ENCODE measurements at places on chromosomes 11 and 22.

GRCh38 chr11:2775083-2775625, 75.4 kb upstream of the KCNQ1OT1 start:
- peak; percentile 55 for DNase-seq

DNA sequence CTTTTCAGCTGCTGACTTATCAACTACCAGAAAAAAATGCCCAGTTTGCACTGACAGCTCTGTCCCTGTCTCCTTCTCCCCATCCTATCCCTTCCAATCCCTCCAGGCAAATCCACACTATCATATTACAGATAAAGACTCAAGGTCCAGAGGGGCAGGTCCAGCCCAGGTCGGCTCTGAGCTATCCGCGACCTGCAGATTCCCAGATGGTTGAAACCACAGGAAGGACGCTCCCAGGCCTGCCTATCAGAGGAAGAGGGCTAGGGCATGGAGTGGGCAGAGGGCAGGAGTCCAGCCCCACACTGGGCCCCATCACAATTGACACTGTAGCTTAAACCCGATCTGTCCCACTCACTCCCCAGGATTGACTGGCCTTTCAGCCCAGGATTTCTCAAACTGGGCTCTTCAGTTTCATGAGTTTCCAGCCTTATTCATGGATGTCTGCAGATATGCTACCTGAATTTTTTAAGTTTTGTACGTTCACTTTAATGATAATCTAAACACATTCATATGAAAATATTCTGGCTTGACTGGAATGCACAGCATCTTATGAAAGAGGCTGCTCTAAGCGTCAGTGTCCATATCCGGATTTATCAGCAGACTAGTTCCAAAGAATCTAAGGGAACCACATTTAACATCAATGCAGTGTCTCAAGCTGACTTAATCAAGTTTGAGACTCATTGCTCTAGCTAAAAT, 16.4 kb upstream of the FCHSD2 start:
- no peak for DNase-seq

- peak; percentile 52 for DNase-seq
Measured at GRCh38 chr22:41280065-41280464, 5.9 kb downstream of the RANGAP1 start.

DNA sequence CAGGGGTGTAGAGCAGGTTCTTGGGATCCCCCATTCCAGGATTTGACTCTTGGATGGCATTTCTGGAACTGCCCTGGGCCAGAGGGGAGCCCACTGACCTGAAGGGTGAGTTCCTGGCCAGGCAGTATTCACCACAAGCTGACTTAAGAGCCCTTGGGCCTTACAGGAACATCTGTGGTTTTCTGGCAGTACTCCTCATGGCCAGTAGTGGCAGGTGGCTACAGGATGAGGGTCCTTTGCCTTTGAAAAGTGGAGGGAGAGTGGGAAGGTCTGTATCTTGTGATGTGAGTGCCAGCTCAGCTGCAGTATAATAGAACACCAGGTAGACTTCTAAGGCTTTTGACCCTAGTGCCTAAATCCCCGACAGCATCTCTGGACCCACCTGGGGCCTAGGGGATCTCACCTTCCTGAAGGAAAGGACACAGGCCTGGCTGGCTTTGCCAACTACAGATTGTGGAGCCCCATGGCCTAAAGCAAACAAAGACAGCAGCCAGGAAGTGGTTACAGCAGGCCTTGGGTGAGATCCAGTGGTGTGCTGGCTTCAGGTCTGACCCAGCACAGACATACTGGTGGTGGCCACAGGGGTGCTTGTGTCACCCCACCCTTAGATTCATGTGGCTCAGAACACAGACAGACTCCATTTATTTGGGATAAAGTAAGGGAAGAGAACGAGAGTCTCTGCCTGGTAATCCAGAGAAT, 9.0 kb downstream of the OR51S1 start:
- DNase-seq: no peak

GRCh38 chr11:119461229-119461963, 38.4 kb upstream of the THY1 start:
- DNase-seq: no peak

GRCh38 chr11:92136797-92137196, 87.8 kb upstream of the FAT3 start:
- no peak for DNase-seq

GRCh38 chr11:71433648-71434450, 14.3 kb downstream of the DHCR7 start:
- DNase-seq: no peak

- no peak for DNase-seq
Measured at GRCh38 chr11:105790840-105791239, 181.0 kb downstream of the GRIA4 start.

DNA sequence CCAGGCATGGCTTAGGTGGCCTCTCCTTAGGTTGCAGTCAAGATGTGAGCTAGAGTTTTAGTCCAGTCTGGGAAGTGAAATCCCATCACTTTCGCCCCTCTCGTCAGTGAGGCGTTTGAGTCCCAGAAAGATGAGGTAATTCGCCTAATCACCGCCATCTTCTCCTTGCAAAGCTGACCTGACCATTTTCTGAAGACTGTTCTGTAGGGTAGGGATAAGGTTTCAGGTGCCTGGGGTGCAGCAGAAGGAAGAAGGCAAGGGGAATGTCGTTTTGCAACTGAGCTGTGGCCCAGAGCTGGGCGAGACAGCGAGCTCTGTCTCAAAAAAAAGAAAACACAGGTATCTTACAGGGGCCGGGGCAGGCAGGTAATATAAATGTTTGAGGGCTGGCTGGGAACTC, 61.7 kb upstream of the CECR2 start:
- no peak for DNase-seq

DNA sequence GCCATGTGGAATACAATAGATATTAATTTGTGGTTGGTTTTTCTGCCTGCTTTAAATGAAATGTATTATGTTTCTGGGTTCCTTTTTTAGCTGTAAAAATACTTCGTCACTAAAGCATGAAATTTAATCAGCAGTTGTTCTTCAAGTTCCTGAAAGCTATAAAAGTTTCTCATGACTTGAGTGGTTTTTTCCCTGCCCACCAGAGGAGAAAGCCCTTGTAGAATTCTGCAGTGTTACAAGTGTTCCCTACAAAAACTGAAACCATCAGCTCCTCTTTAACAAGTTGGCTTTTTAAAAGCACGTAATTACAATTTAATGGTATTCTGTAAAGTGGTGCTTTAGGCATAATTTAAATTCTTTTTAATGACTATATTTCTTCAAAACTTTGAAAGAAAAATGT, 56.2 kb downstream of the PANX1 start:
- DNase-seq: peak; percentile 72

GRCh38 chr11:34604145-34604544, 16.7 kb upstream of the EHF start:
- no peak for DNase-seq

- no peak for DNase-seq
Measured at GRCh38 chr11:26593691-26594090, 21.6 kb upstream of the MUC15 start.

- no peak for DNase-seq
Measured at GRCh38 chr11:83159902-83160865, 3.3 kb downstream of the PCF11 start.

GRCh38 chr22:50401907-50402306, 58.8 kb downstream of the PPP6R2 start:
- no peak for DNase-seq

DNA sequence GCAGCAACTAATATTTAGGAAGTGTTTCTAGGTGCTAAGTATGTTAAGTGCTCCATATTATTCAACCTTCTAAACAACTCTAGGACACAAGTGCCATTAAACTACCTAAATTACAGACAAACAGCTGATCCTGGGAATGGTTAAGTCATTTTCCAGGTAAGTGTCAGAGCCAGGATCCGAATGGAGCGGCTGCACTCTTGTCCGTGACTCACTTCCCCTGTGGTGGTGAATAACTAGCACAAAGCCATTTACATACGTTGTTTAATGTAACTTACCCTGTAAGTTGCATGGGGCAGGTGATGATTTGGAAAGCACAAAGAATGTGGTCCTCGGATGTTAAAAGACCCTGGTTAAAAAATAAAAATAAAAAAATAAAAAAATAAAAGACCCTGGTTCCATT, 8.8 kb upstream of the PRG2 start:
- no peak for DNase-seq

GRCh38 chr11:17831883-17832282, 97.3 kb downstream of the KCNC1 start:
- no peak for DNase-seq

- no peak for DNase-seq
Measured at GRCh38 chr22:46753761-46754109, 8.7 kb upstream of the TBC1D22A start.

DNA sequence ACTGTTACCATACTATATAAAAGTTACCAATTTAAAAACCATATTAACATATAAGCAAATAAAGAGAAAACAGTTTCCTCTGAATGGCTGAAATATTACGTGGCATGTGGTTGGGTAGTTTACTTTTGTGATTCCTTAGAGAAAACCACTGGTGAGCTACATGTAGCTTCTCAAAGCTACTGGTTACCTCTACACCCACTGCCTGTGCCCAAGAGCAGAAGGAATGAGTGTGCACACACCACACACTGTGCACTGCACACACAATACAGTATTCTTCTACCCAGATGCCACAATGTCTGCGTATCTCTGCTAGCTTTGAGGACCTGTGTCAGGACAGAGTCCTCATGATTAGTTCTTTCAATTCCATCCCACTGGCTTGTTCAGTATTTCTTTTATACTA, 25.5 kb upstream of the YPEL1 start:
- no peak for DNase-seq

GRCh38 chr11:88484873-88485621, 147.5 kb upstream of the CTSC start:
- DNase-seq: no peak

GRCh38 chr11:68473693-68474092, 13.1 kb downstream of the PPP6R3 start:
- no peak for DNase-seq

DNA sequence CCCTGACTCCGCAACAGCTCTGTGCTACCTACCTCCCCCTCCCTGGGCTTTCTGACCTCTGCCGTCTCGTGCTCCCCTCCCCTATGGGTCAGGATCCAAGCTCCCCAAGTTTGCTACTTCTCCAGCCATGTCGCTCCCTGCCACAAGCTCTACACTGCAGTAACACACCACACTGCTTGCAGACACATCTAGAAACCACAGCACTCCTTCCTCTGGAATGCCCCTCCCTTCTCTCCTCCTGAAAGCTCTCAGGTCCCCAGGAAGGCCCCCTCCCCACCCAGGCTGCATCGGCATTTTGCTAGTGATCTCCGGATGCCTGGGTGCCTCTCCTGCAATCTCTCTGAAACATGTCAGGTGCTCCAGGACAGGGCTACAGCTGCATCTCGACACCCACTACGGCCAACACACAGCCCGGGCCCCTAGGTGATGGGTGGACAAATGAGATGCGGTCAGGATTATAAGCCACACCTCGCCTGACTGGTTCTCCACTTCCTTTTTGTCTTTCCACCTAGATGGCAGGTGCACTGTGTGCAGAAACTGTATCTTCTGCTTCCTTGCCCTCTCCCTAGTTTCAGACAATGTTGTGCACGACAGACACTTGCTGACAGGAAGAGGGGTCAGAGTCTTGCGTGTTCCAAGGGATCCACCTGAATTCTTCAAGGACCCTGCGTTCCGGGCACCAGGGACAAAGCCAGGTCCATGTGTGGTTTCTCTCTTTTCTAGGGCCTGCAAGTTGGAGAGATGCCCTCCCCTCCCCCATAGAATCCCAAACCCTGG, 22.9 kb downstream of the RPUSD4 start:
- no peak for DNase-seq

GRCh38 chr11:114501901-114502300, 57.8 kb downstream of the NXPE1 start:
- DNase-seq: no peak

DNA sequence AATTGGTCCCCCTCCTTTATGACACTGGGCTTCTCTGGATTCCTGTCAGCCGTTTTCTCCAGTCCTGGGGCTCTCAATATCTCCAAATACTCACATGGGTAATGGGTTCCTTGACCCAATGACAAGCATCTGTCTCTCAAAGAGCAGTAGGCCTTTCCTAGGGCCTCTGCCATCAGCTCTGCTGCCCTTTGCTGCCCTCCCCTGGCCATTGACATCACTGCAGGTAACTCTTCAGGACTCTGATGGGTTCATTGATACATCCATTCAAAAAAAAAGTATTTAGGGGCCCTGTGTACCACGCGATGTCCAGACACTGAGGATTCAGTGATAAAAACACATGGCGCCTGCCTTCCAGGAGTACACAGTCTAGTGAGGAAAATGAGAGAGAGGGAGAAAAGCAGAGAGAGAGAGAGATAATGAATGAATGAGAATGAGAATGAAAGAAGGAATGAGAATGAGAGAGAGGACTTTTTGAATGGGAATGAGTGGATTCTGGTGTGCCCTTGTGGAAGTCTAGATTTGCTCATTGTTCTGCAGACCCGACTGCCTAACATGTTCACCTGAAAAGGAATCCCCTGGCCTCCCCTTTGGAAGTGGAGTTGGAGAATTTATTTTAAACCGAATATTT, 42.6 kb upstream of the OLFML1 start:
- DNase-seq: no peak

GRCh38 chr11:125494974-125495725, 915 bp downstream of the FEZ1 start:
- DNase-seq: no peak

GRCh38 chr11:2940147-2940920, 11.1 kb upstream of the PHLDA2 start:
- DNase-seq: no peak

GRCh38 chr22:21816787-21817496, 50.5 kb downstream of the MAPK1 start:
- no peak for DNase-seq

GRCh38 chr11:130318031-130318673, 3.4 kb upstream of the ZBTB44 start:
- DNase-seq: no peak

GRCh38 chr22:17742527-17742902, 31.8 kb downstream of the BID start:
- DNase-seq: peak; percentile 38

DNA sequence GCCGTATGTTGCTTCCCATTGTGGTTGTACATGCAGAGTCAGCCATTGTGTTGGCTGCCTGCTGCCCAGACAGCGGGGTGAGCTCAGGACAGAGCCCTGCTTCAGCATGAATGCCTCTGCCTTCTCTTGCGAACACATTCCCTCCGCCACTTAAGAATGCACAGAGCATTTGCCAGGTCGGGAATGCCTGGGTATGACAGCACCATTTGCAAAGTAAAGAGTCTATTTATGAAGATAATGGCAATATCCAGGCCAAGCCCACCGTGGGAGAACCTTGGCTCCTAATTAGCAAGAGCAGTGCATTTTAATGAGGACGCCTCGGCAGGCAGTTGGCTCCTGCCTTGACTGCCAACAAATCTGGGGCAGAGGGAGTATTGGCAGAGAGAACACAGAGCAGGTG, 62.5 kb upstream of the SORL1 start:
- DNase-seq: peak; percentile 23

- no peak for DNase-seq
Measured at GRCh38 chr11:24453129-24453718, 43.6 kb upstream of the LUZP2 start.
